ENCODE measurements at places on chromosomes 13 and 19.

GRCh38 chr13:76349700-76350099 is 536.5 kb downstream of the KCTD12 start:
- no peak for DNase-seq

- DNase-seq: no peak
Observed at GRCh38 chr19:28297586-28298157, 915.3 kb downstream of the UQCRFS1 start.

- DNase-seq: no peak
Observed at GRCh38 chr19:29569038-29569911, 36.8 kb upstream of the POP4 start.

DNA sequence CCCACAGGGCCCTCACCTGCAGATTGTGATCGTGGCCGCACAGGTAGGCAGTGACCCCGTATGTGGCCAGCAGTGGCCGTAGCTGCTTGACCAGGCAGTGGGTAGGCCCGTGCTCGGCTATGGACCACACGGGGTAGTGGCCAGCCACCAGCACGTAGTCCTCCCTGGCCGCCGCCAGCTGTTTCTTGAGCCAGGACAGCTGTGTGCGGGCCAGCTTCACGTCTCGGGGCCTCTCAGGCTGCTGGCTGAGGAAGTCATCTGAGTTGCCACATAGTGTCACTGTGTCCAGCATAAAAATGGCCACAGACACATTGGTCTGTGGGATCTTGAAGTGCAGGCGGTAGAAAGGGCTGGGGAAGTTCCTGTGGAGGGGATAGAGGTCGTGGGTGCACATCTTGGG is 1.2 kb downstream of the ACP5 start:
- DNase-seq: no peak

- no peak for DNase-seq
Observed at GRCh38 chr13:66537417-66537816, 692.7 kb downstream of the PCDH9 start.

DNA sequence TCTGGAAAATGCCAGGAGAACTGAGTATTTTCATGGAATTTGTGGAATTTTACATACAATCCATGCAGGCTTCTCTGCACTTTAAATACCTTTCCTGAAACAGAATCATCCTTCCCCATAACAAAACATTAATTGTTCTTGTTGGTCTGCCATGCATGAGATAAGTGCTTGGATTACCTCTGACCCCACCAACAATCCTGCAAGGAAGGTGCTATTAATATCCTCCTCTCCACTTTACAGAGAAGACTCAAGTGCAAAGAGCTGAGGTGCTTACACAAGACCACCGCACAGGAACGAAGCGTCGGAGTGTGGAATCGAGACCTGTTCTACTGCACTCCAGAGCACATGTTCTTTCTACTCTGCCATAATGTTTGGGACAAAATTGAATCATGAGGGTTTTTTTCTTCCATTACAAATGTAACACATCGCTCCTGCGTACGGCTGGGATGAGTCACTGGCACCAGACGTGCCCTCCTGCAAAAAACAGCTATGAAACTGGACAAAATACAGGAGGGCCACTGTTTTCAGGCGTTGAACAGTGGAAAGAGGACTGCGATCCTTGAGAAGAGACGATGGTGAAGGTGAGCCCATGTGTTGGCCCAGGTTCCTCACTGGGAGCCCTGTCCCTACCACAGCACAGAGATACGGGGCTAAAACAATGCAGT is 12.9 kb upstream of the LRRC4B start:
- DNase-seq: no peak

GRCh38 chr19:2867025-2867991 is at the start of gene ZNF556:
Gene ZNF556 (plus strand): TSS chr19:2867335. CDS start chr19:2867422, 87 bp downstream.
- DNase-seq: no peak

DNA sequence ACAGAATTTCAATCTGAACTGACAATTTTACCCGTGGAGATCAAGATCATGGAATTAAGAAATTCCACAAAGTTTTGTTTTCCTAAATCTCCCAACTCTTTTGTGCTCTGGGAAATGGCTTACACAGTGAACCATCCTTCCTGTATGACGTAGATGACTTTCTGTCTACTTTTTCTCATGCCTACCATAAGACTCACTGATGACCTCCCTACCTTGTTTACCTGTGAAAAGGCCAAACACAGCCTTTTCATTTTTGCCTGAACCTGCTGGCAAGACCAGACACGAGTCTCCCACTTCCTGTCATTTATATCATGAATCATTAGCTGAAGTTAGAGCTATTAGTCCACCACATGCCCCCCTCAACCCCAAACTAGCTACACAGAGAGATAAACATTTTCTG is 4.6 kb upstream of the KBTBD6 start:
- DNase-seq: no peak

GRCh38 chr13:90375851-90376250 is 971.6 kb upstream of the MIR17HG start:
- DNase-seq: no peak

GRCh38 chr19:51098365-51099046 is 9.7 kb downstream of the CTU1 start:
- DNase-seq: no peak

GRCh38 chr19:46181388-46181779 is 33.3 kb downstream of the IGFL2 start:
- DNase-seq: no peak

DNA sequence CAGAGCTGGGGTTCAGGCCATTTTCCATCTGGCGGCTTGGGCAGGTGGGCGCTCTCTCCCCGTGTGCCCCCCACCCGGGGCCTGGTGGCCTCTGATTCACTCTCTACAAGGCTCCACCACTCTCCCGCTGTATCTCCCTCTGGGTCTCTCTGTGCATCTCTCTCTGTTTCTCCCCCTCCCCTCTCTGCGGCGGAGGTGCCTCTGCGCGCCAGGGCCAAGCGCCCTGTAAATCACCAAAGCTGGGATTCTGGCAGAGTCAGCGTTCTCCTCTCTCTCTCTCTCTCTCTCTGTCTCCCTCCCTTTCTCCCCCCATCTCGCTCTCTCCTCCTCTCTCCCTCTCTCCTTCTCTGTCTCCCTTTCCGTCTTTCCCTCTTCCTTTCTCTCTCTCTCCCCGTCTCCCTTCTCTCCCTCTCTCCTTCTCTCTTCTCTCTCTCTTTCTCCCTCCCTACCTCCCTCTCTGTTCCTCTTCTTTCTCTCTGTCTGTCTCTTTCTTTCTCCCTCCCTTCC is 3.9 kb downstream of the NFIC start:
- DNase-seq: no peak

GRCh38 chr13:48320891-48321510 is 17.4 kb downstream of the RB1 start:
- no peak for DNase-seq

- DNase-seq: no peak
Observed at GRCh38 chr13:99039718-99040280, 61.9 kb upstream of the DOCK9 start.
